ENCODE measurements at places on chromosomes 6 and 20. TPM values are rescaled to one million over a fixed set of nuclear protein-coding genes. Genes with fewer than 3 reads are reported as not detected.

Gene PCSK2
- not detected for total RNA-seq

Gene MYT1
- total RNA-seq = not detected

Gene PARD6B
- total RNA-seq = 19.0 TPM

Gene EYA2
- total RNA-seq = 2.9 TPM

Gene RIMS1
- total RNA-seq = not detected

Gene SRC
- total RNA-seq = 22.0 TPM
